ENCODE measurements at places on chromosomes 4 and X.

DNA sequence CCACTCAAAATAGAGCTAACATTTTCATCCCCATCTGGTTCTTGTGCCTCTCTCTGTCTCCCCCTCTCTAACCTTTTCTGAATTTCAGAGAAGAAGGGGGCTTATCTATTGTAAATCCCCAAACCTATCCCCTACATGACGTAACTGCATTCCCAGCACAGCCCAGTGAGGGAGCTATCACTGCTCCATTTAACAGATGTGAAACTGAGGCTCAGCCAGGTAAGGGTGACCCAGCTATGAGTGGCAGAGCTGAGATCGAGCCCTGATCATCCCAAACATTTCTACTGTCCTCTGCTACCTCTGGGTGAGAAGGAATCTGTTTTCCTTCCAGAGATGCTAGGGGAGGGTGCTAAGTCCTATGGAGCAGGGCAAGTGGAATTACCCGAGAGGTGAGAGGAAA lies 107.5 kb downstream of the SLC2A9 start:
- no peak for DNase-seq

DNA sequence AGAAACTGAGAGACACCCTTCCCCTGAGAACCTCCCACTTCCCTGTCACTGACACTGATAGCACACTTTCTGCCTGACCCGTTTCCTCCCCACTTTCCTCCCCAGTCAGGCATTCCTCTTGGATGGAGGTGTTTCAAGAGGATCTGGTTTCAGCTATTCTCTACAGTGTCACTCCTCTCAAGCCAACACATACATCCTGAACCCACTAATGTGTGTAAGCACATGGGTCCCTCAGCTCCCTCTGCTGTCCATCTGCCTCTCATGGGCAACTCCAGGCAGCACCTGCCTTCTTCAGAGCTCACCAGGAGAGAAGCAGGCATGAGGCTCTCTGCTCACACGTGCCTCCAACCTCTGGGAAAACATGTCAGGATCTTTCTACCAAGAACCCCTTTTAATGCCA lies 207.6 kb downstream of the NAF1 start:
- no peak for DNase-seq

DNA sequence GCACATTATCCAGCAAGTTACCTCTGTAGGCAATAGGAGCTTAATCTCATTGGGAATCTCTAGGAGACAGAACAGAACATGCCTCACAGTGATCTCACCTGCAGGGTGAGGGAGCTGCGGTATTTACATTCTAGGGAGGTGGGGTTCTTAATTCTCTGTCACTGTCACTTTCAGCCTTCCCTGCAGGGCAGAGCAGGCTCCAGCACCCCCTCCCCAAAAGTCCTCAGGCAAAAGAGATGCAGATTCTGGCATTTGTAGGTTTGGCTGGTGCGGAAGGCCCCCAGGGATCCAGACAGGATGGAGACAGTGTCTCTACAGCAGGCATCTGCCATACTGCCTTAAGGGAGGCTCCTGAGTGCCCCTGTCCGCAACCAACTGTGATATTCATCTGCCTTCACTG lies 166.4 kb upstream of the ATP6AP2 start:
- DNase-seq = no peak

DNA sequence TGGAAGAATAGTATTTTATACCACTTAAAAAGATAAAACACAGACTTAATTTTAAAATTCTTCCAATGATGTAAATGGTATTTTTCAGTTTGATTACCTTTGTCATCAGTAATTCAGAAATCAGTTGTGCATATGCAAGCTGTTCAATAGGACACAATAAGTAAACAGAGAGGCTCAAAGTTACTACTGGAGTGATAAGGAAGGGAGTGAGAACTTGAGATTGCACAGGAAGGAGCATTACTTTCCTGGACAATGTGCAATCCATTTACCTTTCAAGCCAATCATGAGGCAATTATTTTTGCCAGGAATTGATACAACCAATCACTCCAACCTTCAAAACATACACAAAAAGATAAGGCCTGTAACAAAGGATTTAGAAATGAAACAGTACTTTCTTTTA lies 1024.3 kb downstream of the RAPGEF2 start:
- DNase-seq = no peak

DNA sequence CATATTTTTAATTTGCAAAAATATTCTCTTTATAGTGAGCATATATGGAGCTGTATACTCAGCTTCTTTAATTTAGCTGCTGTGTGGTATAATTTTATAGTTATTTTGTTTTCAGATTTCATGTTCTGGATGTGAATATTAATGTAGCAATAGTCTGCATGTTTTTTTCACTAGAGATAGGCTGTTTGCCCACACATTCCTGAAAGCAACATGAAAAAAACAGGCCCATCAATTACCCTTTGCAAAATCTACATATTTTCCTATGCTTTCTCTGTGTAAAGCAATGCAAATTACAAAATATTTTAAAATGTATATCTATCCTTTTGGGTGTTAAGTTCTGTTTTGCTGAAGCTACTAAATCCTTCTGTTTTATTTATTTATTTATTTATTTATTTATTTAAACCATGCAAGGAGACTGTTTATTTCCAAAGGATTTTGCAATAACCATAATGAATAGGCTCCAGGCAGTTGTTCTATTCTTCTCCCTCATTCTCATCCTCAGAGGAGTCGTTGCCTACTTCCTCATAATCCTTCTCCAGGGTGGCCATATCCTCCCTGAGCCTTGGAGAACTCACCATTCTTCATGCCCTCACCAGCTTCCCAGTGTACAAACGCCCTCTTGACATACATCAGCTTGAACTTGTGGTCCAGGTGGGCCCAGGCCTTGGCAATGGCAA lies 277.1 kb downstream of the ANKRD50 start:
- DNase-seq = no peak

DNA sequence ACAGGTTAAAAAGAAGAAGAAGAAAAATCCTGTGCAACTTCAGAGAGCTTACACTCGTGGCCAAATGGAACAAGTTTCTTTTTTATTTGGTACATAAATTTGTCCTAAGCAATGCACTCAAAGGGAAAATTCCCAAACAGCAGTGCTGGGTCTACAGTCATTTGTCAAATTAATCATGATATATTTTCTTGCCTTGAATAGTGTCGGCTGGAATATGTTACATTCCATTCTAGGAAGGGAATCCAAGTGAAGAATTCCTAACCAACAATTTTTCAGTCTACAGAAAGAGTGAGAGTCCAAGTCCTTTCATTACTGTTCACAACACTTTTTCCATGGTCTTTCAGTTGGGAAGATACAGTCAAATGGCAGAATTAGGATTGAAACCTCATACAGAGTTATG lies 63.9 kb downstream of the HAND2 start:
- no peak for DNase-seq

DNA sequence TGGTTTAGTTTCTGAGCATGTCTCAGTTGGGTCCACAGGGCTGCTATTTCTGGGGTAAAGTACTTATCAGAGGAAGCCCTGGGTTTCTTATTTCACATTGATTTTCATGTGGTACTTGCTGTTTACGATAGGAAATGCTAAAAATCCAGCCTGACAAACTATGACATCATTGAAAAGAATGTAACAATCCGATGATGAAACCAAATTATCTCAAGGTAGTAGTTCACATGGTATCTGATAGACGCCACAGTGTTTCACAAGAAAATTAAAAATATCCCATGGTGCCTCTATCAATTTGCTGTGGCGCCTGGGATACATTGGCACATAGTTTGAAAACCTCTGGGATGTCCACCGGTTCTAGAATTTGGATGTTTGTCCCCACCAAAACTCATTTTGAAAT lies 418.9 kb upstream of the RPS6KA3 start:
- DNase-seq = no peak

DNA sequence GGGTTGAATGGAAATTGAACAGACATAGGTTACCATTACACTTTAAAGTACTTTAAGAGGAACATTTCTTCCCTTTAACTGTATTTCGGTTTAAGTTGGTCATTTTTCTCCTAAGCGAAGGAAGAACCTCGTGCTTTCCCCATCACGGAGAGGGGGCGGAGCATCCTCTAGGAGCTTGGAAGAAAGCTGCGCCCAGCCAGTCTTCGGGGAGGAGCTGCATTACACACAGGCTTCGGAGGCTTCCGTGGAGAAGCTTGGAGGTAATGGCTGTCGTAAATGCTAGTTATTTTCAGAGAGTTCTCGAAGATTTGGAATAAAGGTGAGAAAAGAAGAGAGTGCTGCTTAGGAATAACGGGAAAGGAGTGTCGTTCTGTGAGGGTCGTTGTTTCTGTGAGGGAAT lies at the start of gene PWWP3B:
Gene PWWP3B, plus strand, starts transcription at position 199 of the 400 bp plus-strand sequence. CDS start 37,128 bp downstream, outside the sequence.
- DNase-seq = no peak

- no peak for DNase-seq
Observed at GRCh38 chrX:149346306-149346705, 158.8 kb downstream of the IDS start.

DNA sequence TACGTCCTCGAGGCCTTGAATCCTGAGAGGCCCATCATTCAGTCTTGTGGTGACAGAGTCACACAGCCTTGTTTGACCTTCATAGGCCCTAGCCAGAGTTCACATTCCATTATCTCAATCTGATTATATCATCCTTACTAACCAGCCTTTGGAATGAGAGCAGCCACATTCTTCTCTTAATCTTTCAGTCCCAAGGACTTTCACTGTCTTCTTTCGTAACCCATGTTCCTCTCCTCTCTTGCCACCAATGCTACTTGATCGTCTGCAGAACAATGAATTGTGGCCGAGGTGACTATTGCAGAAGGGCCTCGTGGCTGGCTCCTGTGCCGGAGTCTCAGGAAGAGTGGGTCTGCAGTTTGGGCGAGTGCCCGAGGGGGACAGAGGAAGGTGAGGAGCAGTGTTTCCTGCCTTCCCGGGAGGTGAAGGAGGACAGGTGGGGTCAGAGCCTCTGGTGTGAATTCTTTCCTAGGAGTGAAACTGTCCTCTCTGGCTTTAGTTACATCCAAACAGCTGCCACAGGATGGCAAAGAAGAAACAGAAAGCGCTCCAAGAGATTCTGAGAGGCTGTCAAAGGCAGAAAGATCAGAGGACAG lies 94.6 kb downstream of the LIMCH1 start:
- no peak for DNase-seq

GRCh38 chr4:125714845-125715244 lies 400.1 kb downstream of the FAT4 start:
- DNase-seq = no peak

GRCh38 chr4:135227842-135228241 lies 1026.3 kb upstream of the PABPC4L start:
- no peak for DNase-seq

DNA sequence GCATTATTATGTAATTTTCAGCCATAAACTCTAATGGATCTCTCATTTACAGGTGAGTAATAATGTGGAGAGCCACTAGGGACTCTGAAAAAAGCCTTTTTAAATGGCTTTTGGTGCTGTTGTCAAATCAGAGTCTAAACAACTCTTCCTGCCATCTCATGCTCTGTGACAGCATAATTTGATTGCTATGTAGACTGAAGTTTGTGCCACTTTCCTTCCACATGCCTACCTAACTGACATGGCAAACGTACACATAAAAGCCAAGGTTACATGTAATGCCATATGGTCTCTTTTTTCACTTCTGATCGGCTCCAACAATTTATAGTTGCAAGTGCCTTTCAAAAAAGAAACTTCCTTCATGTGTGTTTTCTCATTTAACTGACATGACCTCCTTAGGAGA lies 94.3 kb downstream of the SH2D1A start:
- no peak for DNase-seq

DNA sequence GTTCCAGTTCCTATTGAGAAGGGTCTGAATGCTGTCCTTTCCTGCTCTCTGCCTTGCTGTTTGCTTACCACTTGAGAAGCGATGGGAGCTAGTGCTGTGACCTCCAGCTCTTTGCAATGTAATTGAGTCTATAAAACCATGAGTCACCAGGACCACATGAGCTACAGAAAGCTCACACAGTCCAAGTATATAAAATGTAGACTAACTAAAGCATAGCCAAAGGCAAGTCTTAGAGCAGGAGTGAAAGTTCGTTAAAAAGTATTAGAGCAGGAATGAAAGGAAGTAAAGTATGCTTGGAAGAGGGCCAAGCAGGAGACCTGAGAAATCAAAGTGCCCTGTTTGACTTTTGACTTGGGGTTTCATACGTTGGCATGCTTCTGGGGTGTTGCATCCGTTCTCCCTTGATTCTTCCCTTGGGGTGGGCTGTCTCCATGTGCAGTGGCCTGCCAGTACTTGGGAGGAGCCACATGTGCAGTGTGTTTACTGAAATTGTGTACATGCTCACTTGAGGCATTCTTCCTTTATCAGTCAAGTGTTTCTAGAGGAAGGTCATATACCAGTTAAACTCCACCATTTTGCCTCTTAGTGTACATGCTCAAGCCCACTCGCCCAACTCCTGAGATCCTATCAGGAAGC lies 71.3 kb upstream of the KIT start:
- DNase-seq = no peak

DNA sequence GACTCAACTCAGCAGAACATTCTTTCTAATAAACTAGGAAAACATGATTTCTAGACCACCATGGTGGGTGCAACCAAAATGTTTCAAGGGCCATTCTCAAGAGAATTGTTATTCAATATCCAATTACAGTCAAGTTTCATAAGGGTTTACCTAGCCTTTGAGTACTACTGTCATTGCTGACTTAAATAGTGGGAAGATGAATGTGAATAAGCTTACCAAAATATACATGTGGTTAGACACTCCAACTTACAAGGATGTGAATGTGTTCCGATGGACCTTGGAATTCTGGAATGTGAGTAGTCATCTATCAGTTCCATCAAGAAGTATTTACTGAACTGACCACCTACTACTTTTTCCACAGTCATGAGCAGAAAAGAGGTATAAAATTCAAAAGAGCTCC lies 16.9 kb downstream of the SH3RF1 start:
- no peak for DNase-seq

DNA sequence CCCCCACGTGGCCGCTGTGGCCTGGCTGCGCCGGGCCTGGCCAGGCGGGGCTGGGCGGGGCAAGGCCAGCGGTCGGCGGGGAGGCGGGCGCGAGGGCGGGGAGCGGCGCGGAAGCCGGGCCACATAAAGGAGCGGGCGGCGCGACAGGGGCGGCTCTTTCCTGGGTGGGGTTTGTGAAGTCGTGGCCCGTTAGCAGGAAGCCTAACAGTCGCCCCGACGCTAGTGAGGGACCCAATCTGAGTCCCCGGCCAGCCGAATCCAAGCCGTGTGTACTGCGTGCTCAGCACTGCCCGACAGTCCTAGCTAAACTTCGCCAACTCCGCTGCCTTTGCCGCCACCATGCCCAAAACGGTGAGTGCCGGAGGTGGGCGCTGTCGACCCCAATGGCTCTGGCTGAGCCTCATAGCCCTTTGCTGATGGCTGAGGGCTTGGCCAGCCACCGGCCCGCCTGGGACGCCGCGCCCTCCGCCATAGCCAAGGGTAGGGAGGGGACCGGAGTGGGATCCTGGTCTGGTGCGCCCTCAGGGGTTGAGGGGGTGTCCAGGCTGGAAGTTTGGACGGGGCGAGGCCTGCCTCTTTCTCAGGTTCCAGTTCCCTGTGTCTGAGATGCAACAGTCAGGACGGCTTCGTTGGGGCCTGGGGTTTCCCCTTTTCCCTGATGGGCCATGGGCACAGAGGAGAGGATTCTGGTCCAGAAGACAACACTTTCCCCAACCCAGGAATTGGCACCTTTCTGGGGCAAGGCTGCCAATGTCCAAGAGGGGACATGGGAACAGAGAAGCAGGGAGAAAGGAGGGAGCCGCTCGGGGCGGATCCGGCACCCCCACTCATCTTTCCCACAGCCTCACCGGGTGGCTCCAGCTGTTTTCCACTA lies at the start of gene MSN:
Gene MSN, plus strand, starts transcription at position 152 of the 874 bp plus-strand sequence. Its CDS starts 188 bp downstream, at position 340.
- DNase-seq = peak; percentile 81

- DNase-seq = peak; percentile 14
Observed at GRCh38 chr4:22434895-22435294, 81.0 kb downstream of the ADGRA3 start.

All from activated CD4-positive, alpha-beta T cell treated with anti-CD3 and anti-CD28 coated beads, Interleukin-2, amount 50 U/mL, for 16 hours (primary cell).